ENCODE measurements at places on chromosomes 5 and 9. TPM values are rescaled to one million over a fixed set of nuclear protein-coding genes. Genes with fewer than 3 reads are reported as not detected.

The TAF11L11 gene
- not detected for total RNA-seq

The CDC25C gene
- total RNA-seq: 4.1 TPM

The PTGDS gene
- total RNA-seq: 1.7 TPM

The PCDHB16 gene
- 6.9 TPM for total RNA-seq

The SAPCD2 gene
- total RNA-seq: 21.9 TPM

The SPINK13 gene
- total RNA-seq: not detected

The NIM1K gene
- total RNA-seq: 0.43 TPM

The FIBCD1 gene
- total RNA-seq: 0.53 TPM

The DIRAS2 gene
- 2.0 TPM for total RNA-seq

The C9orf153 gene
- not detected for total RNA-seq

The BTNL3 gene
- 0.82 TPM for total RNA-seq

The PCDHGA7 gene
- total RNA-seq: 0.31 TPM

The CARTPT gene
- total RNA-seq: 0.43 TPM

The FOXD4 gene
- total RNA-seq: 0.17 TPM

The TOR4A gene
- 2.7 TPM for total RNA-seq

The NANS gene
- total RNA-seq: 48.1 TPM

The PCA3 gene
- total RNA-seq: 0.33 TPM

The IFNA13 gene
- not detected for total RNA-seq

The SLC46A2 gene
- total RNA-seq: 0.14 TPM

The IL33 gene
- total RNA-seq: 13.3 TPM

Measured in type B pancreatic cell (in vitro differentiated cells).